ENCODE measurements at places on chromosomes 1 and 21. TPM values are rescaled to one million over a fixed set of nuclear protein-coding genes. Genes with fewer than 3 reads are reported as not detected.

Gene CYYR1
- 0.05 TPM for total RNA-seq

DNA sequence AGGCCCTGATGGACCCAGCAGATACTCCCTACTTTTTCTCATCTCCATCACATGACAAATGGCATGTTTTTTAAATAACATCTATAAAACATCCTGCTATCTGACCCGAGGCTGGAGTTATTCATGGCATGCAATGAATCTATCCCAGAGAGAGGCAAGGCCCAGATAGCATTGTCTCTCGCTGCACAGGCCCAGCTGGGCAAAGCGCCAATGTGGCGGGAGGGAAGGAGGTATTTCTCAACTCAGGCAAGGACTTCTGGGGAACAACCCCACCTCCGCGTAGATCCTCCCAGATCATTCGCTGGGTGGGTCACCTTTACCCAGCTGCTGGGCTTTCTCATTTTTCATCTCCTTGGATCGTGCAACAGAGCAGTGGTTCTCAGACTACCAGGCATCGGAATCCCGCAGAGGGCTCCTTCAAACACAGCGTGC lies 59.8 kb downstream of the ERG start:
- DNase-seq = no peak

DNA sequence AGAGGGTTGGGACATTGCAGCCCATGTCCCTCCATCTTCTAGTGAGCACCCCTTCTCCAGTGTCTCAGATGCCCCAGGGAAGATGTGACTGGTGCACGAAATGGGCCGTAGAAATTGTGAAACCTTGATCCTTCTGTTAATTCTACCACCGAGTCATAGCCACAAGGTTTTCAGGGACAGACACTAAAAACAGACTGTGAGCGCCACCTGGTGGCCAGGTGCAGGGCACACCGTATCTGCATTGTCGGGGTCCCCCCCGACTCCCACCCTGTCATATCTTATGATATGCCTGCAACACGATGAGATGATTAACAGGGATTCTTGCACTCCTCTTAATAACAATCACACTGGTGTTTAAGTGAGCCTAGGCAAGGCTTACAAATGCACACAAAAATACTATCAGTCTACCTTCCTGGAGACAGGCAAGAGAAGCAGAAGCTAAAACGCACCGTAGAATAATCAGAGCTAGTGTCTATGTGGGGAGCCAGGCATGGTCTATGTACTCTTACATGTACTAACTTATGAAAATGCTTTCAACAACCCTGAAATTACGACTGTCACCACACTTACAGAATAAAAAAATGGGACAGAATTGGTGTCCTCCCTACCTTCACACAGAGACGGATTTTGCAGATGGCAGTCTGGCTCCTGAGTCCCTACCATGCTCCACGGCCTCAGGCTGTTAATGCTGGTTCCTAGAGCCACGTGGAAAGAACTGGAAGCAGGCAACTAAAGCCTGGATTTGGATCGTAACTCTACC lies 57.9 kb downstream of the FHAD1 start:
- no peak for DNase-seq

GRCh38 chr1:164746632-164747031 lies 187.6 kb downstream of the PBX1 start:
- no peak for DNase-seq

DNA sequence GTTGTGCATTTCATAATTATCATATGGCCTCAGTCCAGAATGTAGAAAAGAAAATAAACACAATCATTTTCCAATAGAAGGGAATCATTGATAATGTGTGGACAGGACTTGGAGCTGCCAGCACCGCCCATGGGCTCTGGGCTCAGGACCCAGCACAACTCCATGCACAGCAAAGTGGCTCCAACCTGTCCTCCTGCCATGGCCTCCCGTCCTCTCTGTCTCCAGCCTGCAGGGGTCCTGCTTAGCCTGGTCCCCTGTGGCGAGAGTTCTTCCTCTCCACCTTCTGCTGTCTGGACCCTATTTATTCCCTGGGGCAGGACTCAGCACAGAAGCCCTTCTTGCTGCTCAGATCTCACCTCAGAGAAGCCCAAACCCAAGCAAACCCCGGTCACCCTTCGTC lies 154.1 kb downstream of the CAMTA1 start:
- DNase-seq = no peak

Gene CLIC6
- not detected for total RNA-seq

GRCh38 chr1:21865943-21866706 lies 54.1 kb downstream of the LDLRAD2 start:
- no peak for DNase-seq

Gene ASH1L
- total RNA-seq = 42.7 TPM
